Activated T-cell treated with anti-CD3 and anti-CD28 coated beads, Interleukin-2, amount 50 U/mL, for 48 hours (primary cell): ENCODE measurements at places on chromosomes 6 and 20.

GRCh38 chr6:168101590-168102314 lies 22.7 kb upstream of the FRMD1 start:
- no peak for DNase-seq

GRCh38 chr20:32893263-32894025 lies 34.7 kb downstream of the EFCAB8 start:
- DNase-seq: no peak

DNA sequence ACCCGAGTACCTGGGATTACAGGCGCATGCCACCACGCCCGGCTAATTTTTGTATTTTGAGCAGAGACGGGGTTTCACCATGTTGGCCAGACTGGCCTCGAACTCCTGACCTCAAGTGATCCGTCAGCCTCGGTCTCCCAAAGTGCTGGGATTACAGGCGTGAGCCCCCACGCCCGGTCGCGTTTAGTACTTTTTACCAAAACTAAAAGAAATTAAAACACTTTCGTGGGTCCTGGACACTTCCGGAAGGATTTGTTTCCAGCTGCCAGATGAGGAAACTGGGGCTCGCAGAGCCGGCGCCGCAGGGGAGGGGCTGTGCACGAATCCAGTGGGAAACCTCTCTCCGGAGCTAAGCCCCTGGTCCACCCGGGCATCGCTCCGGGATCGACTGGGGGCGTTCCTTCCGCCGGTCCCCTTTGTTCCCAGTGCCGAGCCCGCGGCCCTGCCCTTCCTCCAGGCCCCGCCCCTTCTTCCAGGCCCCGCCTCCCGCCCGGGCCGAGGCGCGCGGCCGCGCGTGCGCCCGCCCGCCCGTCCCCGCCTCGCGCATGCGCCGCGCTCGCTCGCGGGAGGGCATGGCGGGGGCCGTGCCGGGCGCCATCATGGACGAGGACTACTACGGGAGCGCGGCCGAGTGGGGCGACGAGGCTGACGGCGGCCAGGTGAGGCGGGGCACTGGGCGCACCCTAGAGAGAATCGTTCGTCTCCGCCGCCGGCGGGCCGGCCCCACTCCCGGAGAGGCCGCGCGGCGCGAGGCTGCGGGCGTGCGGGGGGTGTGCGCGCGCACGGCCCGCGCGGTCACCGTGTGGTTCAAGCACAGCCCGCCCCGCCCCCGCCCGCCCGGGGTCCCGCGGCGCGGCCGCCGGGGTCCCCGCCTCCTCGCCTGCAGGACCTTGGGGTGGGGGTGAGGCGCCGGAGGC lies at the start of gene NELFCD:
Gene NELFCD, plus strand, starts transcription at position 546 of the 917 bp plus-strand sequence. Its CDS starts 54 bp downstream, at position 600.
- DNase-seq: peak; percentile 92

- no peak for DNase-seq
These were observed 655 bp upstream of the NDUFAF4 start for GRCh38 chr6:96898241-96898851.

DNA sequence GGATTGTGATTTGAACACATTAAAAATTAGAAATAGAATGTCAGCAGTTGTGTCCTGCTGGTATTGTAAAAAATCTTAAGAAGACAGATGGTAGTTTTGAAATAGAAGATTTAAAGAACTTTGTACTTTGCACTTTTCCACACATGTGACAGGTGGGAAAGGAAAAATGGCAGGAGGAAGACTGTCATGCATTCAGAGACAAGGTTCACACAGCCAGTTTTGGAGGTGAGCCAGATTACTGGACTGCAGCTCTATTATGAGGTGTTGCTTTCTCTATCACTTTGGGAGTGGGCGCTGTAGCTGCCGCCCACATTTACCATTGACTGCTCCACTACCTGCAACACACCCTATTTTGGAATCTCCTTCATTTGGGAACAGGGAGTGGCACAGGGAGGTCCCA lies 12.1 kb upstream of the NDUFAF4 start:
- DNase-seq: no peak

DNA sequence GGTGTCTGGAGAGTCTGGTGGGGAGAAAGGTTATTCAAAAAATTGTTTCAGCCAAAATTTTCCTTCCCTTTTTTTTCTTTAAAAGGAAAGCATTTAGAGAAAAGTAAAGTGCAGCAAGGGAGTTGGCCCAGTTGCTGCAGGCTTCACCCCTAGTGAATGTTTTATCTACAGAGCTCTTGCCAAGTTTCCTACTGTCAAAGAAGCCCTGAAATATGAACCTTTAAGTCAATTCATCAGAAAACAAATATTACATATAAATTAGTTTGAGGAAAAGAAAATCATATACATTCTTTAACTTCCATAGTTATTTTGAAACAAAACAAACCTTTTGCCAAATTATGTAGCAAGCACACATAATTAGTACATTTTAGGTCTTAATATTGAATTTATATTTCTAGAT lies 25.0 kb upstream of the HMGCLL1 start:
- DNase-seq: no peak

DNA sequence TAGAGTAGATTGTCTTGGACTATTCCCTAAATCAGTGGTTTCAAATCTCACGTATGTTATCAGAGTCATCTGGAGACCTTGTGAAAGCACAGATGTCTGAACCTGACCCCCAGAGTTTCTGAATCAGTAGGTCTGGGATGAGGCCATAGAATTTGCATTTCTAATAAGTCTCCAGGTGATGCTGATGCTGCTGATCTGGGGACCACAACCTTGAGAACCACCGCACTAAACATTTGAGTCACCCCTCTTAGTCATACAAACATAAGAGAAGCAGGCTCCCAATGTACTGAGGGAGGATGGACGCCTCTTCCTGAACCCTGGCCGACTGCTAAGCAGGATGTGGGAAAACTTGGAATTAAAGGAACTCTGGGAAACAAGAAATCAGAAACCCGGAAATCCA lies 187.8 kb upstream of the PRDM1 start:
- DNase-seq: peak; percentile 35

DNA sequence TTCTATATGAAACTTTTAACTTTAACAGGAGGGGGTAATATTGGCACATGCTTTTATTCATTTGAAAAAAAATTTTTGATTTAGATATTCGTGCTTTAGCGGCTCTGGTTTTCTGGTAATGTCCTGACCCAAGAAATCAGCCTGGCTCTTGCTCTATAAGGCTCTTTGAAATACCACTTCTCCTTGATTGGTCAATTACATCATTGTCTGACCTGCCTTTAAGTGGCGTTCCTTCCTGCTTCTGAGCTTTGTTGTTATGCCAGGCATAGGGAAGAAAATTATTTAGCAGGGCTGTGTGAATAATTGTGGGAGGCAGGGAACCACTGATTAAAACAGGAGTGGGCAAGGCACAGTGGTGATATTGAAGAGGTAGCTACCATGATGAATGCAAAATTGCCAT lies 3.9 kb downstream of the RNF144B start:
- DNase-seq: no peak

- DNase-seq: peak; percentile 81
These were observed 36.4 kb upstream of the HLA-C start for GRCh38 chr6:31308050-31308844.

GRCh38 chr6:33905071-33905609 lies 101.3 kb upstream of the MLN start:
- DNase-seq: no peak

DNA sequence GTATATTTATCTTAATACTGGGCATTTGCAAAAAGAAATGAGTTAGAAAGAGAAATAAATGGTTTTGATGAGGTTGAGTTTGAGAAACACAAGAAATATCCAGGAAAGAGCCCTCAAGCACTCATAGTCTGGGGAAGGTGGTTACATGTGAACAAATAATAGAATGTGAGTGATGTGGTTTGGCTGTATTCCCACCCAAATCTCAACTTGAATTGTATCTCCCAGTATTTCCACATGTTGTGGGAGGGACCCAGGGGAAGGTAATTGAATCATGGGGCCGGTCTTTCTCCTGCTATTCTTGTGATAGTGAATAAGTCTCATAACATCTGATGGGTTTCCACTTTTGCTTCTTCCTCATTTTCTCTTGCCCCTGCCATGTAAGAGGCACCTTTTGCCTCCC lies 334.1 kb downstream of the COL12A1 start:
- DNase-seq: no peak

- no peak for DNase-seq
These were observed 3.3 kb upstream of the E2F1 start for GRCh38 chr20:33689493-33689892.

DNA sequence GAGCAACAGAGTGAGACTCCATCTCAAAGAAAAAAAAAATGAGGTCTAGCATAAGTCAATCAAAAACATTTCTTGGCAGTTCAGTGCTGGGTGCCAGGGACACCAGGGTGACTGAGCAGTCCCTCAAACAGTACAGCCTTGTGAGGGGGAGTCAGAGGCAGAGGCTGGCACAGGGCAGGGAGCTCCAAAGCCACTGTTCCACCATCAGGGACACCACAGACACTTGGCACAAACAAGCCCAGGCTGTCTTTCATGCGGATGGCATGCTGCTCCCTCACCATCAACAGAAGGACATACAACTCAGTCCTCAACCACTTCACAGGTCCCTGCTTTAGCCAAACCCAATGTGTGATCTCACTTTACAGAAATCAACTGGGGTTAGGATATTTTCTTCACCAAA lies 36.0 kb upstream of the GRM4 start:
- DNase-seq: no peak

- no peak for DNase-seq
These were observed at the start of gene ADTRP for GRCh38 chr6:11778648-11779328. Gene ADTRP, minus strand, starts transcription at chr6:11778803. Its CDS starts 44 bp downstream, at chr6:11778759.

GRCh38 chr6:75436869-75437268 lies 56.7 kb downstream of the FILIP1 start:
- DNase-seq: no peak

- DNase-seq: no peak
These were observed 317.5 kb upstream of the MARCKS start for GRCh38 chr6:113539623-113540022.

- DNase-seq: no peak
These were observed 23.3 kb downstream of the PXT1 start for GRCh38 chr6:36419310-36419709.

- DNase-seq: no peak
These were observed 279.9 kb downstream of the SLC35F1 start for GRCh38 chr6:118186672-118187567.

GRCh38 chr6:121365536-121366521 lies 31.5 kb upstream of the TBC1D32 start:
- no peak for DNase-seq

DNA sequence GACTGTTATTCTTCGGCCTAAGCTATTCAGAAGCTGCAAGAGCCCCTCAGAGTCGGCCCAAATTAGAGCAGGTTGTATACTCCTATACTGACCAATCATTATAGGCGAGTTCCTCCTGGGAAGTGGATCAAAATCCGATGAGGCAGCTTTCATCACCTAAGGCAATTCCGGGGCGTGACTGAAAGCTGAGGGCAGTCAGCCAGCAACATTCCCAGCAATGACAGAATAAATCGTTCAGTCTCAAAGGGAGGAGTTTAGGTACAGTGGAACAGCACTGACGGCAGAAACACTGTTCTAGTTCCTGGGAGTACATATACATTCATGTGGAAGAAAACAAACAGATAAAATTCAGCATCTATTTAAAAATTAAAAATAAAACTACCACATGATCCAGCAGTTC lies 10.8 kb downstream of the HLA-DQB2 start:
- DNase-seq: no peak

- DNase-seq: no peak
These were observed 188.6 kb downstream of the SYNDIG1 start for GRCh38 chr20:24657878-24658620.

- DNase-seq: no peak
These were observed 241.8 kb downstream of the BCKDHB start for GRCh38 chr6:80348263-80348662.

- no peak for DNase-seq
These were observed 206.3 kb downstream of the QKI start for GRCh38 chr6:163620670-163621330.

DNA sequence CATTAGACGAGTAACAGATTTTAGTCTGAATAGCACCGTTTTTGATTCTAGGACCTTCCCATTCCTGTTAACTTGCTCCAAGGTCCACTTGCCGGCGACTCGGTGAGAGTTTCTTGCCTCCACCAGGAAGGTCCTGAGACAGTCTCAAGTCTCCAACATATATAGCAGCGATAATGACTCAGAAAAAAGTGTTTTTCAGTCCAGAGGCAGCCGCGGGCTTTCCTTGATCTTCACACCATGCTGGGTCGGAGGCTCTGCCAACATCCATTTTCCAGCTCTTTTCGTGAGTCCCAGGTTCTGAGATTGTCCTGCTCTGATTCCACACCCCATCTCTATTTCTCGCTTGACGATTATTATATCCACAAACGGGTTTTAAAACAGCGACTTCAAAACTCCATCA lies 170.5 kb downstream of the GPX5 start:
- DNase-seq: no peak

- no peak for DNase-seq
These were observed 170.2 kb downstream of the PACRG start for GRCh38 chr6:162898011-162898410.

DNA sequence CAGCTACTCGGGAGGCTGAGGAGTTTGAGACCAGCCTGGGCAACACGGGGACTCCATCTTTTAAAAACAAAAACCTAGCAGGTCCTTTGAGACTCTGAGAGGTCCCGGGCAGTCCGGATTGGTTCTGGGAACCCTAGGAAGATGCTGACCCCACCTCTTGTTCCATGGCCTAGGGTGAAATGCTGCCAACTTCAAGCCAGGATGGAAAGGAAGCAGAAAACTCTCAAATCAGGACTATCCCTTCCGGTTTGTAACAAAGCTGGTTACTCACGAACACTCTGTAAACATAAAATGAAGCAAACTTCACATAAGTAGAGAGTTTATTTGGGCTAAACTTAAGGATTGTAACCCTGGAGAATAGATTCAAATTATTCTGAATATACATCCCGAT lies 28.0 kb downstream of the CAPN11 start:
- no peak for DNase-seq
